ENCODE measurements at places on chromosomes 6 and 20.

DNA sequence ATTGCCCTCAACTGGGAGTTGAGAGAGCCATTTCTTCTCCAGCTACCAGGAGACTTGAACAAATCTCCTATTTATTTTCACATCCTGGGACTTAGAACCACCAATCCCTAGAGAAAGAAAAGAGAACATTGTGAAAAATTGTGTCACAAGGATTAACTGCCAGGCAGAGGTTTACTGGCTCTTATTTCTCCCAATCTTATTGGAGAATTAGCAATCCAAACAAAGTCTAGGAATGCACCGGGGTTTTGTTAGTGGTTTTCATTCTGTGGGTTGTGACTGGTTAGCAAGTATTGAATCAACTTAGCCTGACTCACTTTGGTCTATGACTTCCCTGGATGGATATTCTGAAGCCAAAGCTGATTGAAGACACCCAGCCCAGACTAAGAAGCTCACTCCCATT lies 21.2 kb upstream of the ENPP5 start:
- no peak for DNase-seq

GRCh38 chr6:70130865-70131264 lies 172.0 kb downstream of the COL9A1 start:
- no peak for DNase-seq

- no peak for DNase-seq
Measured at GRCh38 chr20:15236812-15237211, 899.4 kb upstream of the FLRT3 start.

GRCh38 chr20:62917720-62918119 lies 8.6 kb downstream of the DIDO1 start:
- DNase-seq: no peak

DNA sequence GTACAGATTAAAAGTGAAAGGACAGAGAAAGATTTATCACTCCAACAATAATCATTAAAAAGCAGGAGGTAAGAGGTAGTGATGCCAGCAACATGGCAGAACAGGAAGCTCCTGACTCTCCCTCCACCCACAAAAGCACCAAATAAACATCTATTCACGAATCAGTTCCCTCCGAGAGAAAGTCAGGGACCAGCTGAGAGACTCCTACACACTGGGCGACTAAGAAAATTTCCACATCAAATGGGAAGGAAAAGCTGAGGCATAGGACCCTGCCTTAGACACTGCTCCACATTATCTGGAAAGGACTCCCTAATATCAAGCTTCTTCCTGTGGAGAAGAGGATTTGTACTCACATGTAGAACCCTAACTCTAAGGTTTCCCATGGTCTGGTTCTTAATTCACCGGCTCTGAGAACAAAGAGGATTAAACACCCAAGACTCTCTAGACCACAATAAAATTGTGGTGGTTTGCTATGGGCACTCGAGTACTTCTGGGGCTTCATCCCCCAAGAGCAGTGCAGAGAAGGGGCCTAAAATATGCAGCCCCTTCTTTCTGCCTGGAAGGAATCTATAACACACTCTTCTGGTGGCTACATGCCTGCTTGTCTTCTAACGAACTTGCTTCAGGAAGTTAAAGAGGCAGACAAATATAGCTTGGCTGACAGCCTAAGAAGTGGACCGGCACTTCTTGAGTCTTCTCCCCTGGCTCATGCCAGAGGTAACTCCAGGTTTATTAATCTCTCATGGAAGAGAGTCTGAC lies 29.4 kb upstream of the ASF1A start:
- DNase-seq: no peak

- no peak for DNase-seq
Measured at GRCh38 chr6:158751921-158752320, 67.2 kb downstream of the EZR start.

DNA sequence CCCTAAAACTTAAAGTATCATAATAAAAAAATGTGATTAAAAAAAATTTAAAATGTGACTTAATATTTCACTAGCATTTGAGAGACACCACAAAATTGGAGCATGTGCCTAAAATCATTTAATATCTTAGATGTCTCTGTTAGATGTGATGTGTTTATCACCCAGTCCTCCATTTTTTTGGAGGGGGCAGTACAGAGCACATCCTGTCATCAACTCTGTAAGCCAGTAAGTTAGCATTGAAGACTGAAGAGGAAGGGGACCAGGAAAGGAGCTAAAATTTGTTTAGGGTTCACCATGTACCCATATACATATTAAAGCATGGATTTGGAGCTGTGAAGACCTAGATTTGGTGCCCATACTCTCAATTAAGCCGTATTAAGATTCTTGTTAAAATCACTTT lies 30.7 kb upstream of the ADIG start:
- DNase-seq: no peak

DNA sequence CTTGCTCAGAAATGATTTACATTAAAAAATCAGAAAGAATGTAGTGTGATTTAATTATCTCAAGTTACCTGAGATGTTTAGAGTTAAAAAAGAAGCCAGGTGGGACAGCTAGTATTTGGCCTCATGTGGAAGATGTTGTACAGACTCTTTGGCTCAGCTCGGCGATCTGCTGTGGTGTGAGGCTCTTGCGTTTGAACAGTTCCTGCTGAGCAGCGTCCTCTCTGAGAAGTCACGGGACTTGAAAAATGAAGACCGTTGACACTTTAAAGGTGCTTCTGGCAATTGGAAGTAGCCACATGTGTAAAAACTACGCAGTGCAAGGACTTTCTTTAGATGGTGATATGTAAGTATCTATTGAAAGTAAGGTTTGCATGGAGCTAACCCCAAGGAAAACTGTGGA lies 169.0 kb downstream of the BACH2 start:
- DNase-seq: no peak

DNA sequence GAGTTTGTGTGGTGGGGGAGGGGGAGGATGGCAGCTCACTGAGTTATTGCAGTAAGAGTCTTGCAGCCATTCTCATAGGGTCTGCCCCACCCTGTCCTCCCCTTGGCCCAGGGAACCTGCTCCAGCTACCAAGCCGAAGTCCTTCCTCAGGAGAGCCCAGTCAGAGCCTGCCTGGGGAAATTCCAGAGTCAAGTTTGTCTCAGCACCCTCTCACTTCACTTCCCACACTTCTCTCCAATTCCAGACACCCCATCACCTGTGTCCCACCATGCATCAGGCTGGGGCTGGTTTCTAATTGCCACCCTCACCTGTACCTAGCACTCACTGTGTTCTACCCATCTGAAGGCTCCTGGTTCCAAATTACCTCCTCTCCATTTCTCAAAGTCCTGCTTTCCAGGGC lies 10.3 kb upstream of the SLC22A16 start:
- DNase-seq: no peak

- DNase-seq: no peak
Measured at GRCh38 chr6:94071835-94072234, 652.5 kb upstream of the EPHA7 start.

DNA sequence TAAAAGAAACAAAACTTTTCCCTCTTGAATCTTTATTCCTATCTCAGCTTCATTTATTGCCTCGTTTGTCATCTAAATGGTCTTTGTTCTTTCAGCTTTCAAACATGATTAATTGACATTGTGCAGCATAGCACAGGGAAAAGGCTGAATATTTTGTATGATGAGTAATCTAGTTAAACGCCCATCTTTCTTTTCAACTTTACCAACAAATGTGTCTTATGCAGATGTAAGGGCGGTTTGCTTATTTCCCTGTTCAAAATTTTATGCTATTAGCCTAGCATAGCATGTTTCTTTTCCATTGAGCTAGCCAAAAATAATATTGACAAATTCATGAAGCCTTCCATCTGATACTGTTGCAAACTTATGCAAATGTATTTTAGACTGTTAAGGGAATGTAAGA lies 176.4 kb upstream of the AKAP12 start:
- DNase-seq: no peak

DNA sequence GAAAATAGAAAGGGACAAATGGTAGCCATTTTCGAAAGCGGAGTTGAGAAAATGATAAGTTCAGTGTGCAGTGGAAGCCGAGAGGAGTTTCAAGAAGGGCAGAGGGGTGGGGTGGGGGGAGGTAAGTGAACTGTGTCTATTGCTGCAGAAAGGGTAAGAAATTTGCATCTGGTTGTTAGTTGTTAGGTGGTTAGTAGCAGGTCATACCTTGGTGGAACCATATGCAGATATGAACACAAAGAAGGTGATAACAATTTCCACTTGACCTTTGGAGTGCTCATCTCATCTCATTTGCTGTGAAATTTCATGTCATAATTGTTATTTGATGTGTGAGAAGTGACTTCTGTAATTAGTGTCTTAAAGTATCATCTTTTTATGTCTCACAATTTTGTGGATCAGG lies 288.2 kb downstream of the QKI start:
- DNase-seq: no peak

- no peak for DNase-seq
Measured at GRCh38 chr6:53294611-53295010, 54.1 kb downstream of the ELOVL5 start.

GRCh38 chr6:39685938-39686337 lies 39.3 kb downstream of the KIF6 start:
- no peak for DNase-seq

DNA sequence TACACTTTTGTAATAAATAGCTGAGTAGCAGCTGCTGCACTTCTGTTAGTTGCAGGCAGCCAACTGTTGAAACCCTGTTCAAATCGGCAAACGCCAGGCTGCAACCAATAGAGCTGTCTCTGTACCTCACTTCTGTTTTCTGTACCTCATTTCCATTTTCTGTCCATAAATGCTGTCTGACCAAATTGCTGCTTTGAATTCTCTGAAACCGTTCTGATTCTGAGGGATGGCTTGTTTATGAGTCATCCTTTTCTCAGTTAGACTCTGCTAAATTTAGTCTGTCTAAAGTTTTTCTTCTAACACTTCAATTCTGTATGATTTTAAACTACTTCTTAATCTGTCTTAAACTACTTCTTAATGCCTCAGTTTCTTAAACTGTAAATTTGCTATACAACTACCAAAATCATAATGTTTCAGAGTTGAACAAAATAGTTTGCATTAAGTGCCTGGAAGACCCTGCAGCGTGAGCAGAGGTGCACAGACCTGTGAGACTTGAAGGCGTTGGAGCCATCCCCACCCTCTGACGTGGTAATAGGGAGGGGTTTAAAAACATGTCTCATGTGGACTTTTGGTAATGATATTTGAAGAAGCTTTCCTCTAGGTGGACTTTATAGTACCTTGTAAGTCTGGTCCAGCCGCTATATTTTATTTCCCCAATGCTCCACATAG lies 9.6 kb downstream of the BTNL2 start:
- DNase-seq: no peak

DNA sequence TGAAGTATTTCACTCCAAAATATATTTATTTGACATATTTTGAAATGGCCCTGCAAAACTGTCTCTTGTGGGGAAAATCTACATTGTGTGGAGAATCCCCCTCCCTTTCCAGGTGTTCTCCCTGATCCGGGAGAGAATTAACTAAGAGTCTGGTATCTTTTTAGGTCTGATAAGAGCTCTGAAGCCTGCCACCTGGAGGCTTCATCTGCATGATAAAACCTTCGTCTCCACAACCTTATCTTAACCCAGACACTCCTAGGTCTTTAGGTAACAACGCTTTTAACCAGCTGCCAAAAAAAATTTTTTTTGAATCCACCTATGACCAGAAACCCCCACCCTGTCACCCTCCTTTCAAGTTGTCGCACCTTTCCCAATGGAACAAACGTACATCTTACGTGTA lies 43.0 kb downstream of the FAM184A start:
- no peak for DNase-seq

DNA sequence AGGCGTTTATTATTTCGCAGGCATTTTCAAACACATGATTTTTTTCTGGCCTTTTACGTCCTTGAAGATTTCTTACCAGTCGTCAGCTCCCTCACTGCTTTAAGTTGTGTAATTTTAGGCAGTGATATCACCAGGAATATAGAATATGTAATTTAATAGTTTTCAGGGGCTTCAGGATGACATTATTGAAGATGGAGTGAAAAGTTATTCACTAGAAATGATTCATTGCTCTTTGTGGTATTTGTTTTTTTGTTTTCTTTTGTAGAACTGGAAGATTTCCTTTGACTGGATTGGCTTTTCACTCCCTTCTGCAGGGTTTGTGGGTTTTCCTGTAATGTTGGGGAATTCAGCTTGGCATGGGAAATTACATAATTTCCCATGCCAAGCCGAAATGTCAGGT lies 2.0 kb downstream of the LRRC1 start:
- DNase-seq: no peak

- DNase-seq: no peak
Measured at GRCh38 chr6:107813555-107814194, 10.4 kb downstream of the SCML4 start.

GRCh38 chr20:2890742-2891141 lies 17.5 kb downstream of the PTPRA start:
- no peak for DNase-seq

GRCh38 chr6:84979541-84979940 lies 215.1 kb upstream of the TBX18 start:
- DNase-seq: no peak

- DNase-seq: no peak
Measured at GRCh38 chr20:43191946-43192863, 2.5 kb upstream of the PTPRT start.

DNA sequence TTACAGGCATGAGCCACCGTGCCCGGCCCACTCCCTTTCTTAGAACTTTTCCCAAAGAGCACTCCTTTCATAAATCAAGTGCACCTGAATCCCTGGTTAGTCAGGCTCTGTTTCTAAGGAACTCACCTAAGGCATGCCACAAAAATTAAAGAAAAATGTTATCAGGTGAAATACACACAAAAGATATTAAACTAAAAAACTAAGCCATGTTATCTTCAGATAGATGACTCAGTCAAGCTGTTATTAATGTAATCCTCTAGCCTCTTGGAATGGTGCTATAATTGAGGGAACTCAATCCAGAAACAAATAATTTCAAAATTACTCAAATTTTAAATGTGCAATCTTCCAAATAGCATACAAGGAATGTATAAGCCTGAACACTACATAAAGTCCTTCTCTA lies 83.0 kb downstream of the TENT5A start:
- DNase-seq: no peak

DNA sequence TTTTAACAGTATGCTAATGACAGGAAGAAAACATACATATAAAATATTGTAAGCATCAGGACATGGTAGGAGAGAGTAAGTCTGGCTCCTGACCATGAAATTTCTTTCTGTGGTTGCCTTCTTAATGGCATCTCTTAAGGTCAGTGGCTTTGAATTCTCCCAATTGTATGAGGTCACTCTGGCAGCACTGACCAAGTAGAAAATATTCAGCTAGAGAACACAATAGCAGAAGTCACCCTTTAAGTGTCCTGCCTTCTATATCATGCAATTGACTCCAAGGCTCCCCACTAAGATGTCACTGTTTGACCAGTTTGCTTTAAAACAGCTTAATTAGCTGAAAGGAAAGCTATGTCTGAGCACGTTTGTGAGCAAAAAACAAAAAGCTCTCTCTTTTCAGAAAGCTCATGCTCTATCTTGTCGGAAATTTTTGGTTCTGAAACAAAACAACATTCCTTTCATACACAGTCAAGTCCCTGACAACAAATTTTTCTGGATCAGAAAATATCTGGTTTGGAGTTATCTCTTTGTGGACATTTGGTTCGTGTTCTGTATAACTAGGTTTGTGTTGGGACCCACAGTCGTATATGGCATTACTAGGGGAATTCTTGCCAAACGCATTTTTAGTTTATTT lies 120.9 kb upstream of the IFNGR1 start:
- no peak for DNase-seq

GRCh38 chr6:135673501-135674309 lies 176.2 kb upstream of the AHI1 start:
- DNase-seq: no peak

- DNase-seq: no peak
Measured at GRCh38 chr6:144823131-144823530, 538.0 kb downstream of the UTRN start.

GRCh38 chr6:43055966-43056365 lies 2.3 kb upstream of the CUL7 start:
- DNase-seq: no peak

Measured in occipital lobe (tissue), 3 donors.